Activated T-cell treated with anti-CD3 and anti-CD28 coated beads, Interleukin-2, amount 50 U/mL, for 72 hours (primary cell): ENCODE measurements at places on chromosomes 3 and 15.
A peak's percentile ranks its signal among the peaks of the same experiment; 100 is the strongest.

DNA sequence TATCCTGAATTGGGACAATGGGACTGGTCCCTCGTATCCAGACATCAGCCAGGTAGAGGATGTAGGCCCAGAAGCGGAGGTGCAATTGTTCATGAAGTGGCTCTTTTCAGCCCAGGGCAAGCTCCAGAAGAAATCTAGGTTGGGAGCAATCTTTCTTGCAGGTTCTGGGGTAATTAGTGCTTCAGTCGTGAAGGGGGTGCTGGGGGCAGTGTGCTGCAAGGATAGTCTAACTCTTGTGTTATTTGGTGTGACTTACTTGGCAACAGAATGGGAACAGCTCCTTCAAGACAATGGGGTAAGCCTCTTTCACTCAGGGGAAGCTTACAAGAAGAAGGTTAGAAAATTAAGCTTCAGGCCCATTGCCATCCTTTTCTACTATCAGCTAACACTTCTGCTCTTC lies 273.0 kb downstream of the DIPK2A start:
- no peak for DNase-seq

GRCh38 chr3:131142580-131142979 lies 115.9 kb downstream of the NEK11 start:
- no peak for DNase-seq

DNA sequence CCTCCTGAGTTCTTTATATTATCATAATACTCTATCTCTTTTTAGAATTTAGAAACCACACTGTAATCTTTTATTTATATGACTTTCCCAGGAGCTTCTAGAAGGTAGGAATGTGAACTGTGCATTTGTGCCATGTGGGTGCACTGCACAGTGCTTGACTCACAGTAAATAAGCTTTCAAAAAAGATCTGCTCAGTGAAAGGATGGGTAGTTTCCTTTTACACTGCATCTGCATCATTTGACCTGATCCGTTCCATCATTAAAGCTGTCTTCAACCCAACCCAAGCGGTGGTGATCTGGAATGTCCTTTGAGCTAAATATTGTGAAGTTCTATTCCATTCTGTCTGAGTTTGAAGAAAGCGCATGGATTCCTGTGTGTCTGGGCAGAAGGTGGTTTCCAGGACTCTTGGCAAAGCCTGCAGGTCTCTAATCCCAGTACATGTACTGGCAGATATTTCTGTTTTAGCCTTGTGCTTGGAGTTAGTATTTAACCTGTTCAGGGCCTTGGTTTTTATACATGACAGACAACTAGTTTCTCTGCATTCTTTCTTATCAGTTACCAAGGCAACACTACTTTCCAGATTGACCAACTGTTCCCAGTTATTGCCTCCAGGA lies 96.7 kb downstream of the DHX30 start:
- no peak for DNase-seq

- DNase-seq = no peak
Measured at GRCh38 chr3:105930733-105931132, 61.9 kb upstream of the CBLB start.

DNA sequence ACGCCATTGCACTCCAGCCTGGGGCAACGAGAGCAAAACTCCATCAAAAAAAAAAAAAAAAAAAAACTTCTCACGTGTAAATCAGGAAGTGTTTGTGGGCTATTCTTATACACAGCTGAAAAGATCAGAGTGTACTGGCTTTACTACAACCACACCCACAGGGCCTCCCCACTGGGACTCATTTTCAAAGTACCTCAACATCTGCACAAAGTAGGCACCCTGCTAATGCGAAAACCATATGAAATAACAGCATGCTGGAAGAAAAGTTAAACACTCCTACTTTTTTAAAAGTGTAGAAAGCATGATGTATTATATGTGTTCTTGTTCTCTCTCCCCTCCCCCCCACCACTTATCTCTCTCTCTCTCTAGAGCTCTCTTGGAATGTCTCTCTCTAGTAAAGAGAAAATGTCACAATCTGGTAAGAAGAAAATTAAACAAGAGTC lies 11.1 kb downstream of the UACA start:
- DNase-seq = no peak

- DNase-seq = no peak
Measured at GRCh38 chr15:70863450-70864218, 9.7 kb upstream of the LARP6 start.

GRCh38 chr3:100068826-100069225 lies 45.5 kb downstream of the FILIP1L start:
- peak; percentile 82 for DNase-seq

DNA sequence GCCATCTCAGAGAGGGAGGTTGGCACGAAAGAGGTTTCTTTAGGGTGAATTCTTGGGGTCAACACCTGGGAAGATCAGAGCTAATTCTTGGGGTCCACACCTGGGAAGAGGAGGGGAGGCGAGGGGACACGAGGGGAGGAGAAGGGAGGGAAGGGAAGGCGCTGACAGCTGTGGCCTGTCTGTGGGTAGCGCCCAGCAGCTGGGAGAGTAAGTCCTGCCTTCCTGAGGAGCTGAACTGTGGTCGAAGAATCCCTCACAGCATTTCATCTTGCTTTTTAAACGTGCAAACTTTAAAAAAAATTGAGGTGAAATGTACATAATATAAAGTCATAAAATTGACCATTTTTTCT lies 63.2 kb upstream of the CGNL1 start:
- DNase-seq = no peak

GRCh38 chr3:148175214-148175613 lies 522.5 kb upstream of the AGTR1 start:
- DNase-seq = no peak

GRCh38 chr3:157384031-157384430 lies 52.6 kb upstream of the PTX3 start:
- no peak for DNase-seq

GRCh38 chr3:119700269-119700919 lies 2.4 kb upstream of the CFAP91 start:
- DNase-seq = peak; percentile 57

DNA sequence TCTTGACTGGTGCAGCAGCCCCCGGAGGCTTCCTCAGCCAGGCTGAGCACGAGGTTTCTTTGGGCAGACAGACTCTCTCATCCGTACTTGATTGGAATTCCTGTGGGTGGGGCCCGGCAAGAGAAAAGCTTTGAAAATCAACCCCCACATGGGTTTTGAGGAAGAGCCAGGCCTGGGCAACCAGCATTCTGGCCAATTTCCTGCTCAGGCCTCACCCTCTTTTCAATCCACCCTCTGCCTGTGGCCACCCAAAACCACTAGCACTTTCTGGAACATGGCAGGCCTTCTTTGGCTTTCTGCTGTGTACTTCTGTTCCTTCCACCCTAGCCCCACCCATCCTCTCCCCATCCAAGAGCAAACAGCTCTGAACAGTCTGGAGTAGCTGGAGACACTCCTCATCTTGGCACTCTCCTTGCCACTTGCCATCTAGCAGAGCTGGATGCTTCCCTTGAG lies 5.9 kb downstream of the MYO5C start:
- no peak for DNase-seq

- DNase-seq = no peak
Measured at GRCh38 chr3:45612918-45613602, 18.5 kb downstream of the LIMD1 start.

- no peak for DNase-seq
Measured at GRCh38 chr15:71610728-71611552, 199.4 kb upstream of the NR2E3 start.

DNA sequence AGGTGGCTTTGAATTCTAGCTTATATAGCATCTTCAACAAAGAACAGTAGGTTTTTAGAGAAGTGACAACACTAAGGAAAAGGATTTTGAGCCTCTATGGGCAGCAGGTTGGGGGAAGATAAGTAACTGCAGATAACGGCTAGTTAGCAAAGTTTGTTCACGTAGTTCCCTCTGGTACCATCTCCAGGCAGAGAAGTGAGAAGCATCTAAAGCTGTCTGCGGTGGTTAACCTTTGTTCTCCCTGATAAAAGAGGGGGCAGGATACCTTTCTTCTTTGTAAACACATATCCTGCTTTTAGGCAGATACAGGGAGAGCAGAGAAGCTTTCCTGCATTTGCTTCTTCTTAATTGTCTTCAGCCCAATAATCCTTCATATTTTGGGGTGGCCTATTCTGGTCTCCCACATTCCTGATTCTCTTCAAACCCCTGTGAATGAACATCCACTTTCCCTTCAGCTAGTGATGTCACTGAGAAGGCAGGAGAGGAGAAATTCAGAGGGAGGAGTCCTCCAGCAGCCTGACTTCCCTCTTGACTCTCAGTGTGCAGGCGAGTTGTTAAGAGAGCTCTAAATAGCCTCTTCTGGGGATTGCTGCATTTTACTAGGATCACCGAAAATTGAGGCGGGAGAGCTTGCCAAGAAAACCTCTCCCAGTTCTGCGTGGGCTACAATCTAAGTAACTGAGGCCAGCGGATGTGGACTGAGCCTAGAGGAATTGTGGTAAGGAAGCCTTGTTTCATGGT lies 393.7 kb upstream of the C2CD4B start:
- no peak for DNase-seq

GRCh38 chr3:134317106-134317947 lies 56.9 kb downstream of the AMOTL2 start:
- no peak for DNase-seq

- no peak for DNase-seq
Measured at GRCh38 chr15:62404194-62404985, 239.3 kb upstream of the C2CD4B start.

DNA sequence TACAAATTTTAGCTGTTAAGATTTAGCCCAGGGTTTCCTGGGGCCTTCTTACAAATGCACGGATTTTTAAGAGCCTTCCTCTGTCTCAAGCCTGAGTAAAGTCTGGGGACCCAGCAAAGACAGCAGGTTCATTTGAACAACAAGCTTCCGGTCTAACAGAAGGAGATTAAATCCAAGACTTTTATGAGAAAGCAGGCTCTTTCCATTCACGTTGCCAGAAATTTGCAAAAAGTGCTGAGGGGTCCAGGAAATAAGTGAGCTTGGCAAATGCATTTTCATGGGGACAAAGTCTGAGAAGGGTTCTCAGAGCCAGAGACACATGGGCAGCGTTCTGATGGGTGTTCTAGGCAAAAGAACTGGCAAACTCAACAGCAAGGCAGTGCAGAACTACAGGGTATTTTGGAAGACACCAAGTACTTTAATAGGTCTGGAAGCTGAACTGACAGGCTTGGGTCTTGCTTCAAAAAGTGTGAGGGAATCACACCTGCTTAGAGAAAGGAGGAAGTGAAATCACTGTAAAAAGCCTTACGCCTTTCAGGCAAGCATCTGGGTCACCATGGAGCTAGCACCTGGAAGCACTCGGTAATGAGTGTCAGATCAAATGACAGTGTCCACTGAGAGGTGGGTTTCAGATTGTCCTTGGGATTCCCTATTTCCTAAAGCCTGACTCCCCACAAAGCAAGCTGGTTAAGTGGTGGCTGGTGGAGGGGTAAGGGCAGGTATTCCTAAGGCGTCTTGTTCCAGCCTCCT lies 115.8 kb upstream of the ARHGEF3 start:
- no peak for DNase-seq

- no peak for DNase-seq
Measured at GRCh38 chr3:37631686-37632085, 230.0 kb upstream of the CTDSPL start.

DNA sequence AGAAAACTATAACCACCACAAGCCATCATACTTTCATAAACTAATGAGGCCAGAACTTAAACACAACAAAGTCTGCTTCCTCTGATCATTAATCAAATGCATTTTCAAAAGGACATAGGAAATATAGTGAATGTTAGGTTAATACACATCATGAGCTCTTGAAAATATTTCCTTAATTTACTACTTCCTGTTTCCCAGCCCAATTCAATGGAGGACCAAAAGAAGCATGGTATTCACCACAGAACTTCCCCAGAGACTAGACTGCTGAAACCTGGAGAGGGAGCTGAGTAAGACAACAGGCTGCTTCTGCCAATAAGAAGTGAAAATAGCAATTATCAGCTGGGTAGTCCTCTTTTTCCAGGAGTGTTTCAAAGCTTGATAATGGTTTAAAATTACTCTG lies 250.3 kb downstream of the ULK4 start:
- no peak for DNase-seq

- DNase-seq = no peak
Measured at GRCh38 chr3:32208447-32208846, 30.0 kb upstream of the CMTM8 start.

GRCh38 chr15:49238342-49238741 lies 68.3 kb downstream of the GALK2 start:
- no peak for DNase-seq

DNA sequence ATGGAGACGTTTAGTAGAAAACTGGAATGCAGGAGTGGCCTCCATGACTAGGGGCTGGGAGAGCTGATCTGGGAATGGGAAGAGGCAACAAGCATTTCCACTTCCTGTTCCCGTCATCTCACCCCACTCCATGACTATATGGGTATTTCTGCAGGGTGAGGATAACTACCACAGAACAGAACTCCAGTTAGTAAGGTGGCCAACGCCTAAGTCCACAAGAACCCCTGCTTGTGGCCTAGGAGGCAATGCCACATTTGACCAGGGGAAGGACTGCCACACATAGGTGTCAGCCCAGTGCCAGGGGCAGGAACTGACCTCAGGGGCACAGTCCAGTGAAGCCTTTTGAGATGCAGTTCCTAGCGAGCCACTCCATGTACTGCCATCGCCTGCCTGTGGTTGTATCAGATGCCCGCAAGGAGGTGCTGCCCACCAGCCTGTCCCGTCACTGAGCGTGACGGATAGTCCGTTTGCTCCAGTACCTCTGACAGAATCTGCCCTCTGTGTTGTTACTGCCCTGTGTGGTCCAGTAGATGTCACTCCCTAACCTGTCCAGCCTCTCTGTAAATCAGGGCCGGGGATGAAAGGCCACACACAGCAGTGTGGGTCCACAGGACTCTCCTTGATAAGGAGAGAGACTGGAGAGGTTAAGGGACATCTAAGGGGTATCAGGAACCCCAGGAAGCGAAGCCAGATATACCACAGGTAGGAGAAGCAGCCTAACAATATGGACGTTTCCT lies 3.5 kb upstream of the MTFMT start:
- DNase-seq = peak; percentile 63

- DNase-seq = no peak
Measured at GRCh38 chr3:182294256-182294655, 499.0 kb upstream of the ATP11B start.

DNA sequence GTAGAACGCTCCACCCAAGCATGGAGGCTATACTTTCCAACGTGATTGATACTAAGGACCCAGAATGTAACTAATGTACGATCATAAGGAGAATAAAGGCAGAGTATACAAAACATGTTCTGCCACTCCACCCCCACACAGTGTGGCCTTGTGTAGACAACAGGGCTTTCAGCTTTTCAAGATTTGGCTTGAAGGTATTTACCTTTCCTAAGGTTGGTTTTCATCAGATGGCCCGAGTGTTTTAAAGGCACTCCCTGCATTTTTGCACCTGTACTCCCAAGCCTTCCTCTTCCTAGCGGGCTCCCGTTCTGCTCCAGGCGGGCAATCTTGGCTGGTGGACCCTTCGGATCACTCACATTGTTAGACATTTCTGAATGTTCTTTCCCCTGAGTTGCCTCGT lies 4.6 kb downstream of the SATB1 start:
- no peak for DNase-seq

- DNase-seq = no peak
Measured at GRCh38 chr3:107737914-107738313, 215.2 kb downstream of the BBX start.
